ENCODE measurements at places on chromosomes 7 and 10.
A peak's percentile ranks its signal among the peaks of the same experiment; 100 is the strongest.

DNA sequence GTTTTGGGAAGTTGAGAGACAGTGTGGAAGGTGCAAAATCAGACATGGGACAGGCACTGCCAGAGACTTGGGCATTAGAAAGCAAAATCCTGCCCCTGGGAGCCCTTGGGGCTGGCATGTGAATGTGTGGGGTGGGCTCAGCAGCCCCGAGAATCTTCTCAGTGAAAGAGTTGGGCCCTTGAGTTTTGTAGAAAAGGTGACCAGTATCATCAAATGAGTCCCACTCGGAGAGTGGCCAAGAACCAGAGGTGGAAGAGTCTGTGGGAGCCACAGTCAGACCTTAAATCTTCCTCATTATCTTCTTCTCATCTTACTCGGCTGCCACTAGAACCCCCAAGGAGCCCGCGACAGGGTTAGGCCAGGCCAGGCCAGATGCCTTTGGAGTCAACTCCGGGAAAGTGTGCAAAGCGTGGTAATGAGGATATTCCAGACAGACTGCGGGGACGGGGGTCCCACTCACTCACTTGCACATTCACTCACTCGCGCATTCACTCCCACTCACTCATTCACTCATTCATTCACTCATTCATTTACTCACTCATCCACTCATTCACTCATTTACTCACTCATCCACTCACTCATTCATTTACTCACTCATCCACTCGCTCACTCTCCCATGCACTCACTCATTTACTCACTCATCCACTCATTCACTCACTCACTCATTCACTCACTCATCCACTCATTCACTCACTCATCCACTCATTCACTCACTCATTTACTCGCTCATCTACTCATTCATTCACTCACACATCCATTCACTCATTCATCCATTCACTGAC, 74.9 kb downstream of the CARD11 start:
- H3K4me3 ChIP-seq, result no peak overlapping the region
- H3K36me3 ChIP-seq, result no peaks in the 10 kb centered on the region
- no peaks in the 10 kb centered on the region for H3K4me1 ChIP-seq

- H3K36me3 ChIP-seq, result peaks cover 4% of the 10 kb centered on the region
- no peak overlapping the region for H3K4me3 ChIP-seq
- no peak for DNase-seq
- no peaks in the 10 kb centered on the region for H3K27me3 ChIP-seq
- H3K4me1 ChIP-seq, result peaks cover 51% of the 10 kb centered on the region
- peak overlapping the region; percentile 86 for H3K27ac ChIP-seq
Measured at GRCh38 chr10:22647244-22647643, 67.1 kb downstream of the PIP4K2A start.

DNA sequence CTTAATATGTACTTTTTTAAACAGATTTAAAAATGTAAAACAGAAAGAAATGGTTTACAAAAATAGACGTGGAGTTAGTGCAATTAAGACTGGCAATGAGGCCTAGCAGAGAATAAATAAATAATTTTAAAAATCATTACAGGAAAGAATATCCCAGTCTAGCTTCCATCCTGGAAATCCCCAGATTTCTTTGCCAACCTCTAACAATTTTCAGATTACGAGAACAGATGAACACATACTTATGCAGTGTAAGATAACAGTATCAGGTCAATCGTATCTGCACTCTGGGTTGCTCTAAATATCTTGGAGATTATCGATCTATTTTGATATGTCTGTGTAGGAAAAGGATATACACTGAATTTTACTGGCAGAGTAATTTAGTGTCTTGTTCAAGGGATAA, 210.5 kb downstream of the SEMA3A start:
- H3K36me3 ChIP-seq, result no peaks in the 10 kb centered on the region
- DNase-seq, result no peak
- peaks cover 12% of the 10 kb centered on the region for H3K4me1 ChIP-seq
- H3K27me3 ChIP-seq, result no peaks in the 10 kb centered on the region
- H3K4me3 ChIP-seq, result no peak overlapping the region
- H3K27ac ChIP-seq, result no peak overlapping the region

DNA sequence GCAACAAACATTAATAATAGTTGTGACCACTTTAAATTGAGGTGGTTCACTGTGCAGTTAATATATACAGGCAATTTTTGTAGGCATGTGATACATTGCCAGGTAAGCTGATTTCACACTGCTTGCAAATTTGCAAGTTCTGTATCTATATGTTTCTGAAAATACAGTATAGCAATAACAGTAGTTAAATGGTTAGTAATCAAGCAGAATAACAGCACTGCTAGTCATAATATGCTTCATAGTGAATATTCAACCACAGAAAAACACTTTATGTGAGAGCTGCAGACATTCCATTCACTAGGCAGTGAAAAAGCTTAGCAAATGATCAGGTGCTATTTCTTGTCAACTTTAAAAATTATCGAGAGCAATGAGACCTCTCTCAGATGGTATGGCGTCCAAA, 28.9 kb downstream of the SLC26A4 start:
- no peak overlapping the region for H3K4me3 ChIP-seq
- no peaks in the 10 kb centered on the region for H3K36me3 ChIP-seq

All from osteocyte (in vitro differentiated cells).